ENCODE measurements at places on chromosomes 2 and 18.

DNA sequence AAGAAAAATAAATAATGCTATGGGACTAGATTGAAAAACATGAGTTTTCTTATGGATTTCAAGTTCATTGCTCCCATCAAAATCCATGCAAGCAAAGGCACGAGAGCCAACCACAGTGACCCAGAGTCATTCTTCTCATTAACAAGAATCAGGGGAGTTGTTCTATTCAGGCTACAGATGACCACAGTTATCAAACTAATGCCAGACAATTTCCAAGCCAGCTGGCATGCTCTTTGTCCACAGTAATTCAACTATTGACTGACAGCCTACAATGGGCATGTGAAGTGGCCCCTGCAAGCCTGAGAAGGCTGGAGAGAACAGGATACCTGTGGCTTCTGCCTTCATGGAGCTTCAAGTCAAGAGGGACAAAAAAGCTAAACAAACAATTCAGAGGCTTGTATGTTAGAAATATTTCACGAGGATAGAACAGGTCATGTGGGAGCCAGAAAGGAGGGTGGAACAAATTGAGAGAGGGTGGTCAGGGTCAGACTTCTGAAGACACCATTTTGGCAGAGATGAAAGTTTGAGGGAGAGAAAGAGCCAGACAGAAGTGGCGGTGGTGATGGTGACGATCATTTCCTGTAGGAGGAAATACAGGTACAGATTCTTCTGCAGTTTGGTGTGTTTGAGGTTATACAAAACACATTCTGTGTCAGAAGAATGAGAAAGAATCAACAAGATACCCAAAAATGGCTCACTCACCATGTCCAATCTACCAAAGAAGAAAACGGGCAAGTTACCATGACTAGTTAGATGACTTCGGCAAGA, 732.4 kb downstream of the RNF144A start:
- no peak for DNase-seq

DNA sequence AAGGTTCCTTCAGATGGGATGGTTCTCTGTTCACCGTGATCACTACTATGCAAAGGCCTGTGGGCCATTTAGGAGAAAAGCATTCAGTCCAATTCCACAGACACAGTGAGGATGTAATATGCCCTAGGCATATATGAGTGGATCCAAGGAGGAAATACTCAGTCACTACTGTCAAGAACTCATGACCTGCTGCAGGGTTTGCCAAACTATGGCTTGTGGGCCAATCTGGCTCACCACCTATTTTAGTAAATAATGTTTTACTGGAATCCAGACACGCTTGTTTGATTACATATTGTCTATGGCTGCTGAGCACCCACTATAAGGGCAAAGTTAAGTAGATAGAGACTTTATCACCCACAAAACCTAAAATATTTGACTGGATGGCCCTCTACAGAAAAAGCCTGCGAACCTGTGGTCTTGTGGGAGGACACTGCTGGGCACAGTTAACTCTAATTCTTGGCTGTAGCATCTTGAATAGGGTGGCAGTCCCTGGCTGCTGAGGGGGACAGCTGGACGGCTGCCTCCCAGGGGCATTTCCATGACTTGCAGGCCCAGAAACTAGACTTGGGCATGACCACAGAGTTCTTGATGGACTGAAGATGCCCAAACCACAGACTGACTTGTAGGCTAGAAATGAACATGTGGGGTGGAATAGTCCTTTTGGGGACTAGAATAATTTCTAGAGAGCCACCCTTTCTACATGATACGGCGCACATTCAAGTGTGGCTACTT, 20.6 kb upstream of the LTBP1 start:
- no peak for DNase-seq

DNA sequence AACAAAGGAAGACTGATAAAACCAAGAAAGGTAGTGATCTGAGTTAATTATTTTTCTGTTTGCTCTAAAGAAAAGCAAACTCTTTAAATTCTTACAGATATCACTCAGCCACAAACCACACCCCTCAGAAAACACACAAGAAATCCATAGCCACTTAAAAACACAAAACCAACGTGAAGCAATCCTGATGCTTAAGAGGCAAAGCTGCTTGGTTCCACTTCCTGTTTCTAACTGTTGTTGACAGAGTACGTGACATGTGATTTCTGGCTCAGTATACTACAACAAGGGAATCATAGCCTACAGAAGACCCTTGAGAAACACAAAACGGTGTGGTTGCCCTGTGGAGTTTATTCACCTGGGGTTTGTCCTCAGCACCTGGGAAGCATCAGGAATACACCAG, 240.9 kb upstream of the APCDD1 start:
- DNase-seq: no peak

DNA sequence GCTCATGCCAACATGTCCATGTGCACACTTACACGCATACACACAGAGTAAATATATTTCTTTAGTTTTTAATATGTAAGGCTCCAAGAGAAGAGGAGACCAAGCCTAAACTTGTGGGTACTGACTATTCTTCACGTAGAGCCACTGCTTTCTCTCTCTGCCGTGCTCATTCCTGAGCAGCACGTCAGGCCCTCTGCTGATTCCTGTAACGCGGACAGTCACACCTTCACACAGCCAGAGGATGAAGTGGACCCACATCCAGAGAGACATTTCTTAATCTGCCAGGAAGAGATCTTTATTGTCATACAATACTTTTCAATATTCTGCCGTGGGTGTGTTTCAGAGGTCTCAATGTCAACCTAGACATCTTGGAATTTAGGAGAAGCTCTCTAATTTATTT, 560.7 kb downstream of the STK39 start:
- DNase-seq: no peak

- DNase-seq: no peak
These were observed 17.0 kb downstream of the STAT1 start for GRCh38 chr2:190996947-190997346.

- no peak for DNase-seq
These were observed 230.8 kb downstream of the SRBD1 start for GRCh38 chr2:45380131-45380836.
